ENCODE measurements at places on chromosomes 7 and 10.

GRCh38 chr7:75776295-75776971 lies 4.4 kb upstream of the CCL26 start:
- no peak for DNase-seq

DNA sequence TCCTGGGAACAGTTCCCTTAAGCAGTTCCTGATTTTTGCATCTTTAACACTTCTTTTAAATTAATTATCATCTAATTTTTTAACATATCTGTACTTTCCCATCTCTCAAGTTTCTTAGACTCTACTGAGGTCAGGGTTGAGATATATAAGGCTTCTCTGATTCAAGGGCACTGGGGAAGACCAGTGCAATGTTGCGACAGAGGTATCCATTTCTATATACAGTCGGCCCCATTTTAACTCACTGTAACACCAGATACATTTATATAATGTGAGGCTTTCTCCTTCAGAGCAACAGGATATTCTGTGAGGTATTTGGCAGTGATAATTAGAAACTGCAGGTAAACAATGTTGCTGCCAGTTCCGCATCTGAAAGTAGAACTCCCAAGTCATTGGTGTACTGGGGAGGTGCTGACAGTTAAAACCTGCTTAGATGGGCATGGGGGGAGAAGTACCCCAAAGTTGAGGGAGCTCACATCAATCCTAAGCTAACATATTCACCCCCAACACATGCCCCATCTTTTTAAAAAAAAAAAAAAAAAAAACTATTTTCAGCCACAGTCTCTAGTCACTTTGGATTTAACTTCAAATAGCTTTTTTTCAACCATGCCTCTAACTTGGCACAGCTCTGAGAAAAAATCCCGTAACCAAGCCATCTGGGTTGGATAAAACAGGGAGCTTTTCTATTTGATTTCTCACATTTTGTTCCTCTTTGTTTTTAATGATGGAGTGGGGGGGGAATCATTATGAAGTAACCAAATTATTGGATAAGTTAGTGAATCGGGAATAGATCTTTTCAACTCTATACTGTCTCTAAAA lies 62.9 kb downstream of the REEP3 start:
- no peak for DNase-seq

GRCh38 chr7:147941381-147941780 lies 649.2 kb upstream of the C7orf33 start:
- no peak for DNase-seq

GRCh38 chr10:102644646-102645387 lies 538 bp downstream of the TRIM8 start:
- no peak for DNase-seq

DNA sequence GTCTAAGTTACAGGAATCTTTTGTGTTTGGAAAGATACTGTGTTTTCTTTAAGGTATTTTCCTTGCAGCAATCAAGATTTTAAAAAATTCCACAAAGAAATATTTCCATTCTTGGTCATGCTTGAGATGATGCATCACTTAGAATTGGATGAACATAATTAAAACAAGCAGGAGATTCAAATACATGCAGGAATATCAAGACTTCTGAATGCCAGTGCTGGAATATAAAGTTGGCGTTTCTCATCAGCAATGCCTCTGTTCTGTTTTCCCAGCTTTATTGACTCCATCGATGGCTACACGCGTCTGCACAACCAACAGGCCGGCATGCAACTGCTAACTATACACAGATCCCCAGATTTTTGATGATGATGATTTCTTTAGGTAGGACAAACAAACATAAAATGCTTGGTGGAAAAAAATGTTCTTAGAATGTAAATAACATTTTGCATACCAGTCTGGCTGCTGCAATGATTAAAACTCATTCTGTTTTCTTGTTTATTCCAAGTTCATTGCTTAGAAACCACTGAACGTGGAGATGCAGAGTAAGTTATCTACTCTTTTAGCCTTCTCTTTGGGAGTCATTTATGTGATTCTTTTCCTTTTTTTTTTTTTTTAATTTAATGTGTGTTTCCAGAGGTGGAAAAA lies 91.3 kb upstream of the FAM171A1 start:
- DNase-seq = no peak

GRCh38 chr10:76311752-76312636 lies 880.6 kb downstream of the LRMDA start:
- DNase-seq = no peak

GRCh38 chr7:30671793-30672465 lies 10.3 kb downstream of the CRHR2 start:
- DNase-seq = no peak

- DNase-seq = no peak
These were observed 41.4 kb upstream of the PITRM1 start for GRCh38 chr10:3213758-3214515.

DNA sequence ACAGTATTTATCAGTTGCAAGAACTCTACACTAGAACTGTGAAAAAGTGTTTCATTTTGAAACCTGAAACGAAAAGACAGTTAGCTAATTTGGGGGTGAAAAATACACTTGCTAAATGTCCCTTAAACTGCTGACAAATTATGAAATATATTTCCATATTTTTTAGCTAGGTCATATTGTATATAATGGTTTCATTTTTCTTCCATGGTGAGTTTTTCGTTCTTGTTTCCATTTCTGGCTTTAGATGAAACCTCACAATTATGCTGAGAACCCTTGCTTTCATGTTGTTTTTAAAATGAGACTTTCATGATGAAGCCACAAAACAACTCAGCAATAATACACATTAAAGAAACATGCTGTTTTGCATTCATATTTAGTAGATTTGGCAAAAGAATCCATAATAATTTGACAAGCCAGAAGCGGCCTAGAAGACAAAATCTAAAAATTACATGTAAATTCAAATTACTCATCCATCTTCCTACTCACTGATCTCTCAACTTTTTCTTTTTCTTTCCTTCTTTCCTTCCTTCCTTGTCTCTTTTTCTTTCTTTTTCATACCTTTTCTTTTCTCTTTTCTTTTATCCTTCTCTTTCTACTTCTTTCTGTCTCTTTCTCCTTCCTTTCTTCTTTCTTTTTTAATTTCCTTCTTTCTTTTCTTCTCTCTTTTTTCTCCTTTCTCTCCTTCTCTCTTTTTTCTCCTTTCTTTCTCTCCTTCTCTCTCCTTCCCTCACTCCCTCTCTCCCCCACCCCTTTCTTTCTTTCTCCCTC lies 46.5 kb upstream of the ITGB8 start:
- DNase-seq = no peak

DNA sequence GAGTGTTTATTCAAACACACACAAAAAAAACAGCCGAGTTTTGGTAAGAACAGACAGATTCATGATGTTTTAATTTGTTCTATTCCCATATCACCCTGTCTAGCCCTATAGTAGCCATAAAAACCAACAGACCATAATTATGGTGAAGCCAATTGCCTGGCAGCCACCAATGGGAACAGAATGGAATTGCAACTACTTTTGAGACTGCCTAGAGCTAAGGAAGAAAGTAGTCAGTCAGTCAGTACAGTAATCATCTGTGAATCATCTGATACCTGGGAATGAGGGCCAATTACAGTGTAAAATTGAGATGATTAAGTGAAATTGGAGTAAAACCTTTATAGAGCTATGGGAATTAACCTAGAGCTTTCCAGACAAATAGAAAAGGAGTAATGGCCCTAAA lies 952.7 kb upstream of the KCND2 start:
- no peak for DNase-seq

GRCh38 chr10:68871731-68872342 lies 29.3 kb upstream of the DDX50 start:
- DNase-seq = no peak

DNA sequence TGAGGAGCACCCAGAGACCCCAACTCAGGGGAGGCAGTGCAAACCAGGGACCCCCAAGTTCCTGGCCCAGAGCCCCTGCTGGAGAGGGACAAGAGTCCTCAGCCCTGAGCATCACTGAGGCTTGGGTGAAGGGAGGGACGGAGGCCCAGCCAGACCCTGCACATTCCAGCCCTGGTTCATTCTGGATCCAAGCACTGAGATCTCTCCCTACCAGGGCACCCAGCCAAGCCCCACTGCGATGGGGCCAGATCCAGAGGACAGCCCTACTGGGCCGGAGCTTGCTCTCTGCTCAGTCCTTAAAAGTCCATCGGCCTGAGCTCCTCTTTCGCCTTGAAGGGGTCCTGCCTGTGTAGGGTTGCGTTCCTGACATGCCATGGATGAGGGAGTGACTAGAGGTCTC lies 40.5 kb upstream of the RABGEF1 start:
- no peak for DNase-seq

Data from cortex of kidney (tissue), 1 donor.